ENCODE measurements at places on chromosomes 7 and 10. TPM values are rescaled to one million over a fixed set of nuclear protein-coding genes. Genes with fewer than 3 reads are reported as not detected.

The NYAP1 gene
- total RNA-seq, result 2.1 TPM

The CALD1 gene
- 229 TPM for total RNA-seq

The VPS37D gene
- total RNA-seq, result 3.8 TPM

The GPR85 gene
- under 0.01 TPM for total RNA-seq

The WNT8B gene
- under 0.01 TPM for total RNA-seq

The MYOF gene
- total RNA-seq, result 180 TPM

The AASS gene
- total RNA-seq, result 15.9 TPM

The ADRA2A gene
- not detected for total RNA-seq

The CACNA2D1 gene
- 7.8 TPM for total RNA-seq

The ZNF783 gene
- total RNA-seq, result 4.2 TPM

The ADCYAP1R1 gene
- under 0.01 TPM for total RNA-seq

The PDZD7 gene
- 0.51 TPM for total RNA-seq

The HOXA11 gene
- 0.13 TPM for total RNA-seq

The TUBB8 gene
- not detected for total RNA-seq

The AKR1B15 gene
- total RNA-seq, result not detected

The TSPAN13 gene
- total RNA-seq, result 42.6 TPM

The TMEM270 gene
- not detected for total RNA-seq

The TCF7L2 gene
- 2.1 TPM for total RNA-seq

The DGKI gene
- total RNA-seq, result 3.5 TPM

The NFE2L3 gene
- total RNA-seq, result 20.7 TPM

The GPC2 gene
- total RNA-seq, result 1.9 TPM

The EBLN1 gene
- not detected for total RNA-seq

The CLDN4 gene
- total RNA-seq, result 0.25 TPM

The MYO3A gene
- not detected for total RNA-seq

The GNAT3 gene
- not detected for total RNA-seq

The TMEM229A gene
- not detected for total RNA-seq

The UNCX gene
- total RNA-seq, result not detected

The NPC1L1 gene
- not detected for total RNA-seq

The RBP3 gene
- total RNA-seq, result not detected

The RNF32 gene
- total RNA-seq, result 0.26 TPM

The PDE6C gene
- total RNA-seq, result not detected

The SPDYE16 gene
- total RNA-seq, result not detected

The SUN3 gene
- not detected for total RNA-seq

The PTF1A gene
- not detected for total RNA-seq

The FKBP9 gene
- total RNA-seq, result 103 TPM

The GDF10 gene
- total RNA-seq, result not detected

The CARD11 gene
- 3.2 TPM for total RNA-seq

The NUTM2A gene
- 0.51 TPM for total RNA-seq

The ICA1 gene
- total RNA-seq, result 37.6 TPM

The RNLS gene
- 0.39 TPM for total RNA-seq

The INA gene
- total RNA-seq, result 0.13 TPM

The MICALL2 gene
- 8.7 TPM for total RNA-seq

The ADAM22 gene
- 0.26 TPM for total RNA-seq

The MYL7 gene
- not detected for total RNA-seq

The H2BK1 gene
- total RNA-seq, result not detected
